ENCODE measurements at places on chromosomes 16 and 17.

GRCh38 chr16:56669005-56669839 is at the start of gene MT1H:
Gene MT1H (plus strand): TSS chr16:56669814. CDS start chr16:56669885, 71 bp downstream.
- peak; percentile 51 for DNase-seq

GRCh38 chr16:89633064-89633631 is 19.7 kb downstream of the DPEP1 start:
- DNase-seq = no peak

GRCh38 chr17:12492450-12492849 is 173.2 kb upstream of the MYOCD start:
- DNase-seq = no peak

GRCh38 chr17:65374966-65375365 is 186.5 kb downstream of the AXIN2 start:
- DNase-seq = no peak

DNA sequence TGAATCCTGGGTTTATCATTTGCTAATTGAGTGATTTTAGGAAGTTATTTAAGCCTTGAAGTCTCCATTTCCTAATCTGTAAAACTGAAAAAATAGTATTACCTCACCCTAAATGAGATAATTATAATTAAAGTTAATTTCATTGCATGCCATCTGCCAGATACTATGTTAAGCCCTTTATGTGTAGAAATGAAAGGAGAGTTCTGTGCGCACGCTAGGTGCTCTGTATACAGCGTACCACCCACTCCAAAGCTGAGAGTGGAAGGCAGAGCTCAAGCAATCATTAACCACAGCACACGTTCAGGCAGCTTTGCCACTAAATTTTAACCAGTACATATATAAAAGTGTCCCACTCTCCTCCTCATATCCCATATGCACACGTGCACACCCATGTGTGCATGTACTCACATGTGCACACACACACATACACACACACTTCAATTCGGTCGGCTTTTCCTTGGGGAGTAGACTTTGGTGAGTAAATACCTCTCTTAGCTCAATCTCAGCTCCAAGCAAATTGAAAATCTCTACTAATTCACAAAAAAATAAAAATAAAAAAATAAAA is 204.8 kb downstream of the GRIN2A start:
- no peak for DNase-seq

DNA sequence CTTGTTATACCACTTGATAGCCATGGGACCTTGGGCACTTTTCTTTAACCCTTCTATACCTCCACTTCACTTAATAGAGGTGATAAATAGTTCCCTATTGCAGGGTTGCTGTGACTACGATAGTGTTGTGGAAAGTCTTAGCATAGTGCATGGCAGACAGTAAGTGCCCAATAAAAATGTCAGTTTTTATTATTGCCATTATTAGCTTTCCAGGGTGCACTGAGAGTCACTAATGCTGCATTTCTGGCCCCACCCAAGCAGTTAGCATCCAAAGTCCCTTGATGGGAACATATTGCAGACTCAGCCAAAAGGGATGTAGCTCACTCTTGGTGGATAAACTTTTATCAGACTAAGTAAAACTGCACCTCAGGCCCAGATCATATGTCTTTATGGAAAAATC is 41.5 kb upstream of the TEKT3 start:
- no peak for DNase-seq

DNA sequence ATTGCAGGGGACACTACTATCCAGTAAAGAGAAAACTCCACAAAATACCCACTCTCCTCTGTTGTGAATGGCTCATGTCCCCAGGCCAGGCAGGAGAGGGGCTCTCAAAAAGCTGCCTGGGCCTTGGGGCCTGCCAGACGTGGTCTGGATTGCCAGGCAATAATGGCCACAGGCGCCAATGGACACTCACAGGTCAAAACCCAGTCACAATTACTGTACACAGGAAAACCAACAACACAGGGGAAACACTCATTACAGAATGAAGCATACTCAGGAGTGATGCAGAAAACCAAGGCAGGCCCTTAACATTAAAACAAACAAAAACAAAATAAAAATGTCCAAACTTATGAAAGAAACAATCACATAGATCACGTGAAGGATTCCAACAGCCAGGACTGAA is 35.1 kb upstream of the SREBF1 start:
- DNase-seq = no peak

- DNase-seq = no peak
Measured at GRCh38 chr16:82363026-82363816, 193.2 kb upstream of the MPHOSPH6 start.

DNA sequence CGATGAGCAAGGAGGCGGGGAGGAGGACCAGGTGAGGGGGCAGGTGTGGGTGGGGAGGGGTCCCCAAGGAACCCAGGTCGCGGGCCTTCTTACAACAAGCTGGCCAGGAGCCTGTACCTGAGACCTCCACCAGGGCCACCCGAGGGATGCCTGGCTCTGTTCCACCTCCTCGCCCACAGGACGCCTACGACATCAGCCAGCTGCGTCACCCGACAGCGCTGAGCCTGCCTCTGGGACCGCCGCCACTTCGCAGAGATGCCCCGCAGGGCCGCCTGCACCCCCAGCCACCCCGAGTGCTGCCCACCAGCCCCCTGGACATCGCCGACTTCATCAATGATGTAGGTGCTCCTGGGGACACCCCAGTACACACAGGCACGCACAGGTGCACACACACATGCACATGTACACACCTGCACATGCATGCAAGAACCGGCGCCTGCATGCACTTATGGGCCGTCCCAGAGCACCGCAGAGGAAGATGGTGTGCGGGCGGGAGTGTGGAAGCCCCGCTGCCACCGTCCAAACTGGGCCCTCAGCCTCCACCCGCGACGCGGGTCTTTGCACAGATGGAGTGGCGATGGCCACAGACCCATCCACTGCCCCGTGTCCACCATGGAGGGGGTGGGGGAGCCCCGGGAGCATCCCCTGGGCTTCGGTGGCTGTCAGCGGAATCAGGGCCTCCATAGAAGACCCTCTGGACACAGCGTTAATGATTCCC is 6.6 kb downstream of the SLC22A31 start:
- peak; percentile 61 for DNase-seq

DNA sequence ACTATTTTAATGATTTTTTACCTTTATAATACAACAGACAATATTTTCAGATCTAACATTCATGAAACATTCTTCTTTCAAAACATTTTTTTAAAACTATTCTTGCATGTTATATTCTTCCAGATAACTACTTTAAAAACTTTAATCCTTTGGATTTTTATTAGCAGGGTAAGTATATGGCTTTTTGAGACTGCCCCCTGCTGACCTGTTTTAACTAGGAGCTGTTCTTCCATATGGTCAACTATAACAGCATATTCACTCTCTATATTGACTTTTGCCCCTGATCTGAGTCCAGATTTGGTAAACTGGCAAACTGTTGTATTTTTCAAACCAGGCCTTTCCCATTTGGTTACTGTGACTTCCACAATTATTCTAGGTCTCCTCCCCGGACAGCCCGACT is 16.5 kb downstream of the ZNF18 start:
- DNase-seq = peak; percentile 36

GRCh38 chr17:71682174-71682494 is 438.7 kb upstream of the SOX9 start:
- DNase-seq = no peak

DNA sequence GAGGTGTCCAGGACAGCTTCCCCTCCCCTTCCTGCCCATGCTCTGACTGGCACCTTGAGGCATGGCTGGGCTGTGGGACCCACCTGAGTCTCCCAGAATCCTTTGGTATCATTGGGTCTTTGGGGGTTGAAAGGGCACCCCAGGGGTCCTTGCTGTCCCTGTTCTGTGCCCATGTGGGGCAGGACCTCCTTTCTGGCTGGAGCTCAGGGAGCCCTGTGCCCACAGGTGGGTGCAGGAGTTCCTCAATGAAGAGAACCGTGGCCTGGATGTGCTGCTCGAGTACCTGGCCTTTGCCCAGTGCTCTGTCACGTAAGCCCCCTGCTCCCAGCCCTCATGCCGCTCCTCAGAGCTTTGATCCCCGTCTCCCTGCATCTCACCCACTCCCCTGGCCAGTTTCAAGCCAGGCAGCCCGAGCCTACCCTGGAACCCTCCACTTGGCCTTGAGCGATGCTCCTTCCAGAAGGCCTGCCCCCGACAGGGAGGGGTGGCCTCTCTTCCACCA is 11.8 kb downstream of the FMNL1 start:
- no peak for DNase-seq

DNA sequence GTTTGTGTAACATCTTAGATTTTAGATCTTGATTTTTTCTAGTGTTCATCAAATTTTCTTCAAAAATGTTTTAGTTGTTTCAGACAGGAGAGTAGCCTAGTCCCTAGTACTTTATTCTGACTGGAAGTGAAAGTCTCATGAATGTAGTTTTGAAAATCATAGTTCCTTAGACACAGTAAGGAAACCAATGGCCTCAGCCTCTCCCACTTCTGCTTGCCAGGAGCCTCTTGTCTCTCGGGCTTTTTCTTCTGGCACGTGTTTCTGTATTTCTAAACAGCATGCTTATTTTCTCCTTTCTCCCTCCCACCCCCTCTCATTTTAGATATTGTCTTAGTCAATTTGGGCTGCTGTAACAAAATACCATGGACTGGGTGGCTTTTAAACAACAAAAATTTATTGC is 9.8 kb downstream of the SLFN5 start:
- DNase-seq = no peak

GRCh38 chr17:2064980-2065785 is 10.3 kb downstream of the HIC1 start:
- peak; percentile 89 for DNase-seq

- DNase-seq = no peak
Measured at GRCh38 chr17:64632606-64633005, 29.5 kb downstream of the SMURF2 start.

DNA sequence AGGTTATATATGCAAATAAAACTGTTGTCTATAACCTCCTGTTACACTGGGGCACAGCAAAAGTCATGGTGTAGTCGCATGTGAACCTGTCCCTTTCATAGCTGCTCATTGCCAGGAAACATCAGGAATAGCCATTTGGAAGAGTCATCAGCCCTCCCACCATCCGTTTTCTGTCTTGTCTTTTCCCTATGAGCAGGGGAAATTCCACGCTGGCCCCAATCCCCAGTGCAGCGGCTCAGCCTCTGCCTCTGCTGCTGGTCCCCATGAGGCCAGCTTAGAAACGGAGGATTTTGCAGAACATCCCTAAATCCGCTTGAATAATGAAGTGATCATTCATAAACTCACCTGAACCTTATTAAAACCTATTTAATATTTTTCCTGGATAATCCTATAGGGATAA is 10.5 kb downstream of the MAPT start:
- DNase-seq = peak; percentile 29

DNA sequence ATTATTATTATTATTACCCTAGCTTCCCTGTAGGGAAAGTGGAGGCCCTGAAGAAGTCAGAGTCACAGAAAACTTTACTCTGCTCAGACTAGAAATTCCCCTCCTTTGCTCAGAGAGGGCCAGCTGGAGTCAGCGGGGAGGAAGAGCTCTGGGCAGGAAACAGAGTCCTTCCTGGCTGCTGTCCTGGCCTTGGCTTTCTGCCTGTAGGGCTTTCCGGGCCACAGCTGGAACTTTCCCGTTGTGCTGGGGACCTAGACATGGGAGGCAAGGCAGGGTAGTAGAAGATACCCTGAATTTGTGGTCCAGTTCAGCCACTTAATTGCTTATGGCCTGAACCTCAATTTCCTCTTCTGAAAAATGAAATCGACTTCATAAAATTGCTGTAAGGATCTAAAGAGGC is 14.0 kb upstream of the CCL2 start:
- DNase-seq = no peak

- no peak for DNase-seq
Measured at GRCh38 chr16:4487955-4488498, 11.8 kb downstream of the HMOX2 start.

- DNase-seq = no peak
Measured at GRCh38 chr17:72955391-72956140, 136.9 kb downstream of the SLC39A11 start.

GRCh38 chr17:76683011-76683755 is 27.6 kb downstream of the MXRA7 start:
- peak; percentile 81 for DNase-seq

DNA sequence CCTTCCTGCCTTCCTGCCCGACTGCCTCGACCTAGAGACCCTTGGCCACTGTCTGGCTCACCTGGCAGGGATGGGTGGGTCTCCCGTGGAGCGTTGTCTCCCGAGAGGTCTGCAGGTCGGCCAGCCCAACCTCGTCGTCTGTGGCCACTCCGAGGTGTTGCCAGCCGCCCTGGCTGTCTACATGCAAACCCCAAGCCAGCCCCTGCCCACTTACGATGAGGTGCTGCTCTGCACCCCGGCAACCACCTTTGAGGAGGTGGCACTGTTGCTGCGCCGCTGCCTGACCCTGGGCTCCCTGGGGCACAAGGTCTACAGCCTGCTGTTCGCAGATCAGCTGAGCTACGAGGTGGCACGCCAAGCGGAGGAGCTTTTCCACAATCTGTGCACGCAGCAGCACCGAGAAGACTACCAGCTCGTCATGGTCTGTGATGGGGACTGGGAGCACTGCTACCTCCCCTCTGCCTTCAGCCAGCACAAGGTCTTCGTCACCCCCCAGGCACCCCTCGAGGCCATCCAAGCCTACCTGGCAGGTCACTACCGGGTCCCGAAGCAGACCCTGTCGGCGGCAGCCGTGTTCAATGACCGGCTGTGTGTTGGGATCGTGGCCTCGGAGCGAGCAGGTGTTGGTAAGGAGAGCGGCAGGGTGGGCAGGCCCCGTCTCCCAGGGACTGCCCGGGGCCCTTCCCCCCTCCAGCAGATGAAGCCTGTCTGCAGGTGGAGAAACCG is 75.1 kb upstream of the ENDOV start:
- no peak for DNase-seq

- no peak for DNase-seq
Measured at GRCh38 chr16:10647721-10648296, 46.9 kb downstream of the TEKT5 start.

DNA sequence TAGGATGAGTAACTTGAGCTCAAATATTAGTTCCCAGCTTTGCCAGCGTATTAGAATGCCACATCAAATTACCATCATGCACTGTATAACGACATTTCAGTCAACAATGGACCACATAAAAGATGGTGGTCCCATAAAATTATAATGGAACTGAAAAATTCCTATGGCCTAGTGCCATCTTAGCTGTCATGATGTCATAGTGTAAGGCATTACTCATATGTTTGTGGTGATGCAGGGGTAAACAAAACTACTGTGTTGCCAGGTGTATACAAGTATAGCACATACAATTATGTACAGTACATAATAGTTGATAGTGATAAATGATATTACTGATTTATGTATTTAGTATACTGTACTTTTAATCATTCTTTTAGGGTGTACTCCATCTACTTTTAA is 54.4 kb upstream of the NETO2 start:
- no peak for DNase-seq

- DNase-seq = no peak
Measured at GRCh38 chr16:73355981-73356380, 308.1 kb upstream of the ZFHX3 start.
